ENCODE measurements at places on chromosomes 2 and 18.

DNA sequence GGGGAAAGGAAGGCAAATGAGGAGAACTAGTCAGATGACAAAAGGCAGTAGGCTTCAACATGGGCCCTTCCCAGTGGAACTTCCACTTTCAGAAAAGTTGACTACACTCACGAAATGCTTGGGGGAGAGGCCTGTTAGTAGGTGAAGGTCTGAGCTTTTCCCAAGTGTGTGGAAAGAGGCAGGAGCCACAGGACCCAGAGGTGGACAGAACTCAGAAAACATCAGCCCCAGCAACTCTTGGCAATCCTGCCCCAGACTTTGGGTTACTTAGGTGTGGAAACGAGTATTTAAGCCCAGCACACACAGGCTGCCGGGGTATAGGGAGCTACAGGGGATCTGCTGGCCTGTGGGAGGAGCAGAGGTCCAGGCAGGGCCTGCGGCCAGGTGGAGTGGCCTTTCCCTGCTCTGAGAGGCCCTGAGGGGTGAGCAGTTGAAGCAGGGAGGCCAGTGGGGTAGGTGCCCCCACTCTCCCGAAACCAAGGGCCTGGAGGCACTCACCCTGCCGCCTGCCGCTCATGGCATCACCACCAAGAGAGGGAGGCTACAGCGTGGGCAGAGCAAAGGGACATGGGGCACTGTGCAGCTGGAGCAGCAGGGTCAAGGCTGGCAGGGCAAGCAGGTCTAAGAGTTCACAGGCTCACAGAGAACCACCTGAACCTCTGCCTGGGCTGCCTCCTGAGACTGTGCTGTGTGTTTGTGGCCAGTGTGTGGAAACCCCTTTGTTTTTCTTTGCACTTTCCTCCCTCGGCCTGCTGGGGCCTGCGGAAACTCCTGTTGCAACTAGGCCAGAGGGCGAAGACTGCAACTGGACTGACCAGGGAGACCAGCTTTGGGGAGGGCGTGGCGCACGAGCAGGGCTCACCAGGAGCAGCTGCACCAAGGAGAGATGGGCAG lies 130.7 kb upstream of the SERTAD2 start:
- peak; percentile 91 for DNase-seq
- no peak overlapping the region for H3K4me3 ChIP-seq
- H3K36me3 ChIP-seq = no peaks in the 10 kb centered on the region
- peaks cover 22% of the 10 kb centered on the region for H3K4me1 ChIP-seq
- no peaks in the 10 kb centered on the region for H3K27me3 ChIP-seq

DNA sequence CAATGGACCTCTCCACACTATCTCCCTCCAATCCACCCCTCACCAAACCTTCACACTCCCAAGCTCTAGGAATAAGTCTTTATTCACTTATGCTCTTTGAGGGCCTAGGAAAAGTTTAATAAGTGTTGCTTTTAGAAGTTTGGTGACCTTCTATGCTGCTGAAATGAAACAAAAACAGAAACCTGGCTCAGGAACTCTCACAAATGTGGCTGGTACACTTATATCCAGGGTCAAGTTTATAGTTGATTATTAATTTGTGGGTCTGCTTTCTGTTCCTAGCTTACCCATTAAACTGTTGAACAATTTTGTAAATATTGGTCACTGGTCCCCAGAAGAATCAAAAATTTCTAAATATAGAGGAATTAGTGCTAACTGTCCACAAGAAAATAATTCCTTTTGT lies 14.2 kb upstream of the ANKRD44 start:
- H3K4me1 ChIP-seq = no peaks in the 10 kb centered on the region
- DNase-seq = no peak
- no peak overlapping the region for H3K27ac ChIP-seq
- H3K27me3 ChIP-seq = no peaks in the 10 kb centered on the region
- no peaks in the 10 kb centered on the region for H3K36me3 ChIP-seq
- H3K4me3 ChIP-seq = no peak overlapping the region

GRCh38 chr2:102891296-102891695 lies 129.5 kb downstream of the TMEM182 start:
- no peak overlapping the region for H3K4me3 ChIP-seq
- no peaks in the 10 kb centered on the region for H3K36me3 ChIP-seq
- no peaks in the 10 kb centered on the region for H3K4me1 ChIP-seq
- DNase-seq = no peak

DNA sequence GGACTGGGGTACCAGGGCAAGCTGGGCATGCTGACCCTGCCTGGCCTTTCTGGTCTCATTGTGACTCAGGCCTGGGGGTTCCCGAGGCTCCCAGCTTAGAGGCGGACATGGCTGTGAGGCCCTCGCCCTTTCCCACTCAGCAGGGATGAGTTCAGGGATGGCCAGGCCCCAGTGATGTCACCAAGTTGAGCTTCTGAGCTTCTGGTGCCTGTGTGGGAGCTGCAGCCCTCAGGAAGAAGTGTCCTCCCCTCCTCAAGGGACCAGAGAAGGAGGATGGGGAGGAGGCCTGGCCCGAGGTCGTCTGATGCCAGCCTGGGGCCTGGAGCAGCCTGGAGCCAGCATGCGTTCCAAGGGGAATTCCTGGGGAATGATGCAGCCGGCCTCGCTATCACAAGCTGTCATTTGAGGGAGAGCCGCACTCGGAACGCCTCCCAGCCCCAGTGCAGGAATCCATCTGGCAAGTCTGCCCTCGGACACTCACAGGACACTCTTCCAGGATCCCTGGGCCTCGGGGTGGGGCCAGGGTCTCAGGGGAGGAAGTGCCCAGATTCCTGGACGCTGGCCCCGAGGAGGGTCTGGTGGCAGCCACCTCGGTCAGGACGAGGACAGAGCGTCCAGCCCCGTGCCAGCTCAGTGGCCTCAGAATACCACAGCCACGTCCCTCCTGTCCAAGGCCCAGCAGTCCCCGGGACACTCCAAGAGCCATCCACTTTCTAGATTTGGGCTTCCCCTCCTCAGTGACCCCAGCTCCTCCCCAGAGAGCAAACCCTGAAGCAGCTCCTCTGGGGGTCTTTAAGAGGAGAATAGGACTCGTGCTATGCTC lies 61.2 kb upstream of the GPC1 start:
- H3K27me3 ChIP-seq = no peaks in the 10 kb centered on the region
- H3K27ac ChIP-seq = peak overlapping the region; percentile 42
- no peaks in the 10 kb centered on the region for H3K36me3 ChIP-seq
- H3K4me3 ChIP-seq = no peak overlapping the region
- DNase-seq = peak; percentile 95
- H3K4me1 ChIP-seq = peaks cover 37% of the 10 kb centered on the region

All from trophoblast cell (in vitro differentiated cells and primary cell).